Body of pancreas (tissue), 4 donors: ENCODE measurements at places on chromosomes 16 and 17. TPM values are rescaled to one million over a fixed set of nuclear protein-coding genes. Genes with fewer than 3 reads are reported as not detected.

- DNase-seq = no peak
Observed at GRCh38 chr16:47144559-47144877, 773 bp upstream of the NETO2 start.

DNA sequence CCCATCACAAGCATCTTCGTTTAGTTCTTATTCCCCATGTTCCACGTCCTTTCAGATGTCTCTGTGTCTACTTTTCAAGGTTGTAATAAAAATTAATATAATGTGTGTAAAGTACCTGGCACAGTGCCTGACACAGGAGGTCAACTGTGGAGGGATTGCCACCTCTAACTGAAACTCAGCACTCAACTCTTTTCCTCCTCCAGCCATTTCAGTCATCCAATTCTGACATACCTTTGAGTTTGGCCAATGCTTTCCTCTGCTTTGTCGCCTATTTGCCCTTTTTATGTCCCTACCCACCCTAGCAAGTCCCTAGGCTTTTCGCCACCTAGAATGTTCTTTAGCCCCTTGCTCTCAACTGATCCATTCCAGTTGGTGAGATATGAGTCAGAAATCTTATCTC, 1.6 kb downstream of the UBE2Z start:
- peak; percentile 30 for DNase-seq

DNA sequence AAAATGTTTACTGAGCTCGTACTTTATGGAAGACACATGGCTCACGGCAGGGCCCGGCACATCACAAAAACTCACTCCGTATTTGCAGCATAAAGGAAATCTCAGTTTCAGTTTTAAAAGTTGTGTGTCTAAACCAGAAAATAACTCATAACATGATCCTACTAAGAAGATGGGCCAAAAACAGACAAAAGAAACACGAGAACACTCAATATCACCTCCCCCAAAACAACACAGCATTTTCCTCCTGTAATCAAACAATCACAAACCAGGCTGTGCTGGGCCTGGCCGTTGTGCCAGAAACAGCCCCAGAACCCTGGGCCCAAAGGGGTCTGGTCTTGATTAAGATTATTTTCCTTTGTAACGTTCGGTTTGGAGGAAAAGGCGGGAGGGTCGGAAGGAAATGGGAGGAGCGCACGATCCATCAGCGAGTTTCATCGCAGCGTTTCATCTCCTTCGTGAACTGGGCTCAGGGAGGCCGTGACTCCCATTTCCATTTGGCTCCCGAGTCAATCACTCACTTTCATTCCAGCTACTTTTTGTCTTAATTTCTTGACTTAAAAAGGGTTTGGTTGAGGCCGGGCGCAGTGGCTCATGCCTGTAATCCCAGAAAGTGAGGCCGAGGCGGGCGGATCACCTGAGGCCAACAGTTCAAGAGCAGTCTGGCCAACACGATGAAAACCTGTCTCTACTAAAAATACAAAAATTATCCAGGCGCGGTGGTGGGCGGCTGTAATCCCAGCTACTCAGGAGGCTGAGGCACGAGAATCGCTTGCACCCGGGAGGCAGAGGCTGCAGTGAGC, 61.4 kb downstream of the NXN start:
- DNase-seq = no peak

DNA sequence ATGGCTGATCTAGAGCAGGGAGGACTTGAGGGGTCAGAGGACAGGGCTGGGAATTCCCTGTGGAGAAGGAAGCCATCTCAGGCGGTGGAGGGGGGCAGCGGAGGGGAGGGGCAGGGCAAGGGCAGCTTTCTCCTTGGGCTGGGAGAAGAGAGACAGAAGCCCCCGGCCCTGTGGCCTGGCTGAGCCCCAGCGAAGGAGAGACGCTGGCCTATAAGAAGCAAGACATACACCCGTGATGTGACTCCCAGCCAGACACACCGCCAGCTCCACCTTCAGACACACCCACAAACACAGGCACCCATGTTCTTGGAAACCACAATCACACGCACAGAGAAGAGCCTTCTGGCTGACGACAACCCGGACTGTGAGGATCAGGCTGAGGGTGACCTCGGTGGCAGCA, 10.0 kb downstream of the TRPV3 start:
- DNase-seq = no peak

DNA sequence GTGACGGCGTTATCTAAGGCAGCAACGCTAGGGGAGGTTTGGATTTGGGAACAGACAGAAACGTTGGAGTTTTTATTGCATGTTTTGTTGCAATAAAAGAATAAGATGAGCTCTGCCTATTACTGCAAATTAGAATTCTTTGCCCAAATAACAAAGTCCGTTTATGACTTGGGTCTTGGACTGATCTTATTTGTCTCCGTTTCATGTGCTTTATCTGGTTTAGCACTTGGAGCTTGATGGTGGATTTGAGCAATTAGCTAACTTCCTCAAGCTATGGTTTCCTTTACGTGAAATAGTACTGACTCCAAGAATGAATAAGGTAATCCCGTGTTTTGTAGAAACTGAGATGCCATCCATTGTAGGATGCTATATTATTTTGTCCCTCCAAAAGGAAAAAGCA, 233.0 kb upstream of the IRX5 start:
- no peak for DNase-seq

DNA sequence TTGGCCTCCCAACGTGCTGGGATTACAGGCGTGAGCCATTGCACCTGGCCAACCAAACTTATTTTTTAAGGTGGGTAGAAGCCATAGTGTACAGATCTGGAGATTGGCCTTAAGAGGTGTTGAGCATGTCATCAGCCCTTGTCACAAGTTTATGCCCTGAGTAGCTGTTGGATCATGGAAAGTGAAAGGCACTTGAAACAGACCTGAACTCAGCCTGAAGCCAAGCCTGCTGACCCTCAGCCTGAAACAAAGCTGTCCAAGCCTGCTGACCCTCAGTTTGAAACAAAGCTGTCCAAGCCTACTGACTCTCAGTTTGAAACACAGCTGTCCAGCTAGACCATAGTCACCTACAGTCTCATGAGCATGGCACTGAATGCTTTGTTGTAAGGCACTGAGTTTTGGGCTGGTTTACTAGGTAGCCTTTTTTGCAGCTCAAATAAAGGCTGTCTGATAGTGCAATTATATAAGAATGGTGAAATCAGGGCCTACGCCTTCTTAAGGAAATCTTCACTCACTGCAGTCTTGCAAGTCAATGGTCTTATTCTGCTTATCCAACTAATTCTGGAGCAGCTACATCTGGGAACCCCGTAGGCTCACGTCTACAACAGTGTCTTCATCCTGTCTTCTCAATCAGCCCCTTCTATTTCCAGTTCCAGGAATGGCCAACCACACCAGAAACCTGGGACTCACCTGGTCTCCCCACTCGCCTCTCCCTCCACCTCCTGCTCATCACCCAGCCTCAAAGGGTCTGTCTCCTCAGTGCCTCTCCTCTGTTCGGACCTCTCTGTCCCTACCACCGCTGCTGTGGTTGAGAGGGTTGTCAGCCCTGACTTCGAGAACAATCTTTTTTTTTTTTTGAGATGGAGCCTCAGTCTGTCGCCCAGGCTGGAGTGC, 2.9 kb upstream of the NPIPB15 start:
- no peak for DNase-seq

DNA sequence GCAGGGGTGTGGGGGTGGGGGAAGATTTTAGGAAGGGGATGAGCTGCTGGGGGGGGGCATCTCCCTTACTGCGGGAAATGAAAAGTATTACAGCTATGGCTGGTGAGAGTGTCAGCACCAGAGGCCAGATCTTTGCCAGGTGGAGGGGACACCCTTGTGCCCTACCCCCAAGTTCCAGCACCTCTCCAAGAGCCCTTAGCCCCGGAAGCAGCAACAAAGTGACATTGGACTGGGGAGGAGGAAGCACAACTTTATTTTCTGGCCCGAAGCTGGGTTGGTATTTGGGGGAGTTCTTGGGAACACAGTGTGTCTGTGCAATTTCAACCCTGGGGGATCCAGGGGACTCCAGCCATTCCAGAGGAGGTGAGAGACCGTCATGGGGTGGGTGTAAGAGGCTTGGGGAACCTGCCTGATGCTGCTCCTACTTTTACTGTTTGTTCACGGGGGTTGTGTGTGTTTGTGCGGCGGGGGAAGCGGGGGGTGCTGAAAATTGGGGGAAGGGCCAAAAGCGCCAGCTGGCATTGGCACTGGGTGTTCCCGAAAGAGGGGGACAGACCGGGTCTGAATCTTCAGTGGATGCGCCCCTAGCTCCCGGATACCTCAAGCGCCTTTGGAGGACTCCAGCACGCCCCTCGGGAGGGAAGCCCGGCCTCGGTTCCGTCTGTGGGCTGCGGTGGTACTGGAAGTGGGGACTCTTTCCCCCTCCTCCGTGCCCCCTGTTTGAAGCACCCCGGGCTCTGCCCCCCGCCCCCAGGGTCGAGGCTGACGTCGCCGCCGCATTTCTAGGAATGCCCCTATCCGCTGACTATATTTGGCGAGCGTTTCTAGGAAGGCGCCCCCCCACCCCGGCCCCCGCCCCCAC, 230.3 kb downstream of the MRTFB start:
- DNase-seq = peak; percentile 78

- DNase-seq = no peak
Observed at GRCh38 chr16:68951991-68952877, 108.9 kb downstream of the TANGO6 start.

Gene LPCAT2
- total RNA-seq = 9.1 TPM

GRCh38 chr16:4498546-4499195, 22.5 kb downstream of the HMOX2 start:
- DNase-seq = no peak

GRCh38 chr16:67548265-67549126, 13.8 kb upstream of the CTCF start:
- no peak for DNase-seq

GRCh38 chr17:62793919-62794665, 14.0 kb downstream of the MARCHF10 start:
- no peak for DNase-seq

- peak; percentile 92 for DNase-seq
Observed at GRCh38 chr16:31105677-31106213, 2.4 kb upstream of the BCKDK start.

DNA sequence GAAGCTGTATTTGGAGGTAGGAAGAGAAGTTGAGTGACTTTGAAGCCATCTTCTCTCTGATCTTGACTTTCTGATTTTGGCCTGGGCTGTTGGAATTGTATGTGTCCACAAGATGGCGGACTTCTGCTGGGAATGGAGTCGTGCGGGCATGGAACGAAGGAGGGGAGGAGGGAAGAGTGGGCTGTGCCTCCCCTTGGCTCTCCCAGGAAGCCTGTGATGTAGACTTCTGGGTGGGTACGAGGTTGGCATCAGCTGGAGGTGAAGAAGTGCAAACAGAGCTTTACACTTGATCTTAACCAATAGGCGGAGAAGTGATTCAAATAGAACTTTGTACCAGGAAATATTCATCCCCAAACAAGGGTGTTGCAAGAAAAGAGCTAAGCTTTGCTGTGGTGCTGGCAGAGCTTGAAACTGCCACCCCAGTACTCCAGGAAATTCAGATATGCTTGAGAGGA, 7.4 kb upstream of the TMEM220 start:
- peak; percentile 66 for DNase-seq

Gene LLGL2
- total RNA-seq = 113 TPM

GRCh38 chr16:25279491-25279890, 21.8 kb upstream of the ZKSCAN2 start:
- DNase-seq = no peak

Gene SHISA6
- total RNA-seq = 0.52 TPM

- DNase-seq = no peak
Observed at GRCh38 chr16:47939680-47940079, 216.1 kb downstream of the ABCC12 start.

DNA sequence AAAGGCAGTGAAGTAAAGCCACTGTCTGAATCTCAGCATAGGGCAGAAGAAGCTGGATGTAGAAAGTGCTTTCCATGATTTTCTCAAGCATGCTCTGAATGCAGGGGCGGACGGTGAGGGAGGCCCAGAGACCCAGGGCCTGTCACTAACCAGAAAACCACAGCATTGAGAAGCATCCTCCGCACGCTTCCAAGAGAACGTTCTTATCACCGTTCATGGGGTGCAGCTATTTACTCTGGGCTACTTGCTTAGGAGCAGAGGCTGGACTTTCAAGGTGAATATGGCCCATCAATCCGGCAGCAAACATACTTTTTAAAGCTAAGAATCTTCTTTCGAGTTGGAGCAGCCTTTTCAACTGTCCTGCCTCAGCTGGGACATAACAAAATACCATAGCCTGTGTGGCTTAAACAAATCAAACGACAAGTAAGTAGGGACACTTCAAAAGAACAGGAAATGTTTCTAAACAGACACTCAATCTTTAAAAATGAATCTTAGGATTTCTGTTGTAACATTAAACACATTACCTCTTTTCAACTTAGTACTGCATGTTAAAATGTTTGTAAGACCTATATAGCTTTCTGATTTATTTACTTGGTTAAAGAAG, 46.5 kb upstream of the CDRT4 start:
- no peak for DNase-seq

- no peak for DNase-seq
Observed at GRCh38 chr17:77433385-77434135, 292.8 kb downstream of the SEC14L1 start.

GRCh38 chr16:56263711-56264608, 72.7 kb downstream of the GNAO1 start:
- DNase-seq = no peak

GRCh38 chr16:52229471-52229870, 317.5 kb downstream of the TOX3 start:
- no peak for DNase-seq

GRCh38 chr17:36576793-36577192, 14.9 kb upstream of the DHRS11 start:
- no peak for DNase-seq

DNA sequence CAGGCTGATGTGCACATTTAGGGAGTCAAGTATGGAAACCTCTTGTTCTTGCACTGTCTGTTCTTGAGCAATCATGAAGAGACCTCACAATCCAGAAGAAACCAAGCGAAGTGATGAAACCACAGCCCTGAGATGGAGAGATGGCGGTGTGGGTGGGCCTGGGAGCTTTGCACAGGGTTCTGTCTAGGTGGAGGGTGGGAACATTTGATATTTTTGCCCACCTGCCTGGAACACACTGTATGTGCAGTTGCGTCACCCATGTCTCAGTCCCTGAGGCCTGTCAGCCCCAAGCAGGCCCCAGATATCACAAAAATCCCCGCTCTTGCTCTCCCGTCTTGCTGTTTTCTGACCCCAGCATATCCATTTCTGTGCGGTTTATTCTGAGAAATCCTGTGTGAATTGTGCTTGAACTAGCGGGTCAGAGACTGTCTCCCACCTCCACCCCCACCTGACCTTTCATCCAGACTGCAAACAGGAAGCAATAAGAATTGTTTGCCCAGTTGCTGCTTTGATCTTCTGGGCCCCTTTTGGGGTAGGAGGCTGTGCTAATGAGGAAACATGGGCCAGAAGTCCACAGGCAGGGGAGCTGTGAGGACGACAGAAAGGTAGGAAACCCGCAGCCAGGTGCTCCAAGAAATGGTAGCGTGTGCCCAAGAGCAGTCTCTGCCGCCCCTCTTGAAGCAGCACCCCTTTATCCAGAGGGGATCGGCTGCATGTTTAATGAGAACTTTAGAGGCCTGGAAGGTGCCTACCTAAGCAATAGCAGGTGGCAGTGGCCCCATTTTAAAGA, 183.8 kb downstream of the CCDC182 start:
- no peak for DNase-seq

DNA sequence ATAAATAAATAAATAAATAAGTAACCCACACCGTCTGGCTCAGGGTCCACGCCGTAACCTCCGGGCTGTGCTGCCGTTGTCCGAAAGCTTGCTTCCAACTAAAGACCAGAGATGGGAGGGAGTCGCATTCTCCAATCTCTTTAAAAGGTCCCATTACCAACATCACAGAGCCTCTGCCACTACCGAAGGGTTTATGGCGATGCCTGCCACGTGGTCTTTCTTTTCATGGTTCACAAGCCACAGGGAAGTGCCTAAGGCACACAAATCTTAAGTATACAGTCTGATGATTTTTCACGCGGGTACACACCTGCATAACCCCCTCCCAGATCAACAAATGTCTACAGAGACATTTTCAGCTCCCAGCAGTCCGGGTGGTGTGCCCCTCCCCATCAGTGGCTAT, 1.4 kb downstream of the COTL1 start:
- no peak for DNase-seq

Gene C17orf107
- 11.9 TPM for total RNA-seq
